ENCODE measurements at places on chromosomes 6 and 20.

DNA sequence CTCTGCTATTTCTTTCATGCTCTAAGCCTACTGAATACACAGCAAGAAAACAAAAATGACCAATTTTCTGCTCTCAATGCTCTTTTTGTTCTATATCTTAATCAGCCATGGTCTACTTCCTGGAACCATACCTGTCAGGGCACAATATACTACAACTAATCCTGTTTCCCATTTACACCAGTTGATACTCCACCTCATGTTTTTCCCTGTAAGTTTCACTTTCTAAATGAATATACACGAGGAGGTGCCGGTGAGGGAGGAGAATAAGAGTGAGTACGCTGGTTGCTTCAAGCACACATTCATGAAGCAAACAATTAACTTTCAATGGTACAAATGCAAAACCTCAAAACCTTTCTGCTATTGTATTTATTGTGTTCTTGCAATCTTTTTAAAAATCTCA, 443.1 kb upstream of the ID4 start:
- no peak for DNase-seq

DNA sequence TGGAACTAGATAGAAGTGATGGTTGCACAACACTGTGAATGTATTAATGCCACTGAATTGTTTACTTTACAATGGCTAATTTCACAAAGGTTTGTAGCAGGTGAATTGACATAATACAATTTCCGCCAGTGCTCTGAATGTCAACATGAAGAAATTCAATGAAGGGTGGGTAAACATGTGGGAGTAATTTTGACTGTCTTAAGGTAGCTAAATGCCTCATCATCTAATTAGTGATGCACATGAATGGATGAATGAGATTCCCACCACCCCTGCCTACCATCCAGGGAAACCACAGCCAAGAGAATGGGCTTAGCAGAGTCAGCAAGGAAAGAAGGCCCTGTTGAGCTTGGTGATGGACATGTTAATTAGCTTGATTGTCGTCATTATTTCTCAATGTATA, 275.3 kb downstream of the ALDH8A1 start:
- no peak for DNase-seq

DNA sequence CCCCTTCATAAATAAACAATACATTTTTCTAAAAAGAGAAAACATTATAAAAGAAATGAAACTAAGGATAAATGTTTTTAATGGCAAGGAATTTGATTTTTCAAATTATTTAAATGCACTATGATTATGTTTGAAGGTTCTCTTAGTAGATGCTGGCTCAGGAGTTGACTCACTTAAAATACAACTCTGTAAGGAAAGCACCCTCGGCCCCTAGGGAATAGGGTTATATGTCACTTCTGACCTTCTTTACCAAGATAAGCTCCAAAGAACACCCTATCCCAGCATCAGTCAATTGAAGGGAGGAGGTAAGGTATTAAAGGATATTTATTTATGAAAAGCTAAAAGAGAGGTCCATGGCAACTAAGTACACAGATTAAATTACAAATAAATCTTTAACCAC, 6.8 kb downstream of the SNAP91 start:
- DNase-seq, result no peak

GRCh38 chr6:101776919-101777350, 383.4 kb downstream of the GRIK2 start:
- DNase-seq, result no peak
